Small intestine (tissue), 16 donors: ENCODE measurements at places on chromosomes 2 and 18.

DNA sequence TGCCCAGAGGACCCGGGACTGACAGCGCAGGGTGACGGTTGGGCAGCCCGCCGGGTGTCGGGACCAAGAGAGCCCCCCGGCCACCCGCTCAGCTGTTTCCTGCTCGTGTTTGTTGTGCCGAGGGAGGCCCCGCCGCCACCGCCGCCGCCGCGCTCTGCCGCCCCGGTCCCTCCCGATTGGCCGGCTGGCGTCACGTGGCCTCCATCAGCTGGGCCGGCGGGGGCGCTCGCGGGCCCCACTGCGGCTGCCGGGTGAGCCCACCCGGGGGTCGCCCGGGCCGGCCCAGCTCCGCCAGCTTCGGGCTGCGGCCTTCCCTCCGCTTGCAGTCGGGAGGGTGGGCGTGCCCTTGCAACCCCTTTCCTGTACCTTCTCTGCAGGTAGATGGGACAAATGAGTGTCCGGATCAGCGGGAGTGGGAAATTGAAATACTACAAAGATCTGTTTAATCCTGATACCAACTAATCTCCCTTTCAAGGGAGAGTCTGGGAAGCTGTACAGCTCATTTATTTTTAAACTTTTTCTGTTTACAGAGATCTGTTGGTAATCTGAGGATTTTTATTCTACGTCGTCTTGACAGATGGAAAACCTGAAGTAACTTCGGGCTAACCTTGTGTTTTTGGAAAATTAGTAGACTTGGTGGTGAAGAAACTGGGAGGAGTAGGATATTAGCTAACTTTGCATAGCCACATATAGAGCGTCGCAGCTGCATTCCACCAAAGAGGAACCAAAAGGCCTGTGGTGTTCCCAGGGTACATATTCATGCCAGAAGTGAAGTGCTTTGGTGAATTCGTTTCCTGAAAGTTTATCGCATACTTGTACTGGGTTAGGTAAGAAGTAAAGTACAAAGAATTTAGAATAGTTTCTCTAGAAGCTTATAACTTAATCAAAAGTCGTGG lies 1.2 kb downstream of the YPEL5 start:
- peak; percentile 76 for DNase-seq

GRCh38 chr18:58041633-58042032 lies 2.4 kb upstream of the NEDD4L start:
- DNase-seq = peak; percentile 84

DNA sequence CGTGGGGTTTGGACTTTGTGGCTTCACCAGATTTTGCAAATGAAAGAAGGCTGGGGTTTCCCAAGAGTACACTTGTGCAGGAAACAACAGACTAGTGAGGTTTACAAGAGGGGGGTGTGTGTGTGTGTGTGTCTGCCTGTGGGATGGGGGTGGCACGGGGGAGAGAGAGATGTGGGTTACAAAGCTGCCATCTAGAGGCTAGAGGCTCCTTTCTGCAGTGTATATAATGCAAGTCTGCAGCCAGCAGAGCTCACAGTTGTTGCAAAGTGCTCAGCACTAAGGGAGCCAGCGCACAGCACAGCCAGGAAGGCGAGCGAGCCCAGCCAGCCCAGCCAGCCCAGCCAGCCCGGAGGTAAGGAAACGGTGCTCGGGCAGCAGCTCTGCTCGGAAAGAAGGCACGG lies at the start of gene ACKR3:
TSS of gene ACKR3 (plus strand) at position 253 of the 401 bp plus-strand sequence. CDS start 10,641 bp downstream, outside the sequence.
- DNase-seq = peak; percentile 77

- no peak for DNase-seq
Measured at GRCh38 chr18:79048245-79048632, 21.0 kb upstream of the ATP9B start.
